Activated naive CD4-positive, alpha-beta T cell treated with anti-CD3 and anti-CD28 coated beads, Interleukin-2, amount 10 ng/mL, durations not matched to agents 7 days and 5 days (primary cell): ENCODE measurements at places on chromosomes 11 and 22.

GRCh38 chr22:31144223-31144622 lies 3.9 kb upstream of the PLA2G3 start:
- peaks cover 42% of the 10 kb centered on the region for H3K27me3 ChIP-seq
- H3K4me3 ChIP-seq = no peak overlapping the region
- peaks cover 8% of the 10 kb centered on the region for H3K4me1 ChIP-seq
- H3K27ac ChIP-seq = no peak overlapping the region

- peaks cover 30% of the 10 kb centered on the region for H3K27me3 ChIP-seq
- H3K4me3 ChIP-seq = no peak overlapping the region
- DNase-seq = no peak
- H3K4me1 ChIP-seq = no peaks in the 10 kb centered on the region
- no peaks in the 10 kb centered on the region for H3K36me3 ChIP-seq
Measured at GRCh38 chr11:134541951-134542350, 129.9 kb upstream of the B3GAT1 start.

DNA sequence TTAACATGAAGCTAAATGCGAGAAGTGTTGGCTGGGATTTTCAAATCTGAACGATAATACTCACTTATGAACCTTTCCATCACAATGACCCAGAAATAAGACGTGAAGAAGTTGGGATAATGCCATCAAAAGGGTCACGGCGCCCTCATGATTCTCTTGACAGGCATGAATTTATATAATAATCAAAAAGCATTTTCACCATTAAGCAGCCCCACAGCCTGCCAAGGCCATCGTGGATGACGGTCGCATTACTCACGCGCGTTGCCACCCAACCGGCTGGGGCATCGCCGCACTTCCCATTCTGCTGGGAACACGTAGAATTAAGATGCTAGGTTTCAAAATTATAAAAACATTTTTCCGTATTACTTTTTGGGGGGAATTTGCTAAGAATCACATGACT lies 18.9 kb upstream of the GAL start:
- no peak for DNase-seq
- peaks cover 20% of the 10 kb centered on the region for H3K27me3 ChIP-seq
- H3K4me3 ChIP-seq = no peak overlapping the region
- no peak overlapping the region for H3K27ac ChIP-seq

- H3K4me1 ChIP-seq = no peaks in the 10 kb centered on the region
- H3K4me3 ChIP-seq = no peak overlapping the region
- H3K27ac ChIP-seq = no peak overlapping the region
- DNase-seq = no peak
Measured at GRCh38 chr11:27004103-27004502, 10.2 kb downstream of the FIBIN start.

GRCh38 chr11:2090172-2091111 lies 48.7 kb downstream of the IGF2 start:
- H3K4me1 ChIP-seq = peaks cover 7% of the 10 kb centered on the region
- DNase-seq = no peak
- peaks cover 36% of the 10 kb centered on the region for H3K27me3 ChIP-seq
- no peak overlapping the region for H3K27ac ChIP-seq
- no peaks in the 10 kb centered on the region for H3K36me3 ChIP-seq
